ENCODE measurements at places on chromosomes 3 and 15.

GRCh38 chr3:42066516-42067181 is 24.5 kb upstream of the TRAK1 start:
- no peak for DNase-seq

DNA sequence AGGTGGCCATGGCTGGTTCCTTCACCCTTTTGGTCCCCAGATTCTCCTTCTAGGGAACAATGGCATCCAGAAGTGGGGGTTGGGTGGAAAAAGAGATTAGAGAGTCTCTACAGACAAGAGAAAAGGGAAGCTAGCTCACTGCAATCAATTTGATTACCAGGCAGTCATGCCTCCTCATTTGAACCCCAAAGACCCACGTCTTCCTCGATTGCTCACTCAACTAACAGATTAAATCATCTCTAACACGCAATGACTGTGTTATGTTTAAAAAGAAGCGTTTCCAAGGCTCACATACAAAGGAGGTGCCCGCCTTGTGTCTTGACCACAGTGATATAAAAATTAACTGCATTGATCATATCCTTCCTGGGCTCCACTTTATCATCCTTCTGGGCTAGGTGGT is 57.6 kb downstream of the BHLHE40 start:
- DNase-seq = no peak

DNA sequence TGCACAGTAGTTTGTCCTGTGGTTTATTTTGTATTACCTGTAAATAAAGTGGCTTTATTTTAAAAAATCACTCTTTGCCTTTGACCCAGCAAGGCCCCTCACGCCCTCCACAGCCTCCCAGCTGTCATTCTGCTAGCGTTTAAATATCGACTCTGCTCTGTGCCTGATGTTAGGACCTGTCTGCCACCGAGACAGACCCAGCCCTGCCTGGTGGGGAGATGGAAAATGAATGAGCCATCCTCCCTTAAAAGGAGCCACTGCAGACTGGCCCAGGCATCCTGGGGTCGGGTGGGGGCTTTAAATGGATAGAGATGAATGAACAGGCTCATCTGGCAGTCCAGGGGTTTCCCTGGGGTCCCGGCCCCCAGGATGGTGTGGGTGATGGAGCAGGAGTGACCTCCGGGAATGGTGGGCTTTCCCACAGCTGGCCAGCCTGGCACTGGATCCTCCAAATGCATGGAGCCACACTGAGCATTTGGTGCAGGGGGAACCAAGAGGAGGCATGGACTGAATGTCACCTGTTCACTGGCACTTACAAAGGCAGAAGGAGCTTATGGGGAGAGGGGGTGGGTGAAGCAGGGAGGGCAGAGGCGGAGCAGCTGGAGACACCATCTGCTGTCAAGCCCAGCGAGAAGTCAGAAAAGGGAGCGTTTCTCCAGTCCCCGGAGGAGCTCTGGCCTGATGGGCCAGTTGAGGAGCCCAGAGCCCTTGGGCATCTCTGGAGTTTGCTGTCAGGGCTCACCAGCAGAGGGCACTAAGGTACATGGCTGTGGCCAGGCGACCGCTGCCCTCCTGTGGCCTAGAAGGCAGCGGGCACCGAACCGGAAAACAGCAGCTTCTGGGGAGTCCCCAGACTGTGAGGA is 11.9 kb downstream of the GRM2 start:
- peak; percentile 71 for DNase-seq

- no peak for DNase-seq
These were observed 58.0 kb downstream of the CHD2 start for GRCh38 chr15:92958105-92958504.

GRCh38 chr15:42911058-42911592 is 9.5 kb downstream of the TTBK2 start:
- no peak for DNase-seq

- DNase-seq = no peak
These were observed 19.6 kb upstream of the SEC13 start for GRCh38 chr3:10340476-10340875.

DNA sequence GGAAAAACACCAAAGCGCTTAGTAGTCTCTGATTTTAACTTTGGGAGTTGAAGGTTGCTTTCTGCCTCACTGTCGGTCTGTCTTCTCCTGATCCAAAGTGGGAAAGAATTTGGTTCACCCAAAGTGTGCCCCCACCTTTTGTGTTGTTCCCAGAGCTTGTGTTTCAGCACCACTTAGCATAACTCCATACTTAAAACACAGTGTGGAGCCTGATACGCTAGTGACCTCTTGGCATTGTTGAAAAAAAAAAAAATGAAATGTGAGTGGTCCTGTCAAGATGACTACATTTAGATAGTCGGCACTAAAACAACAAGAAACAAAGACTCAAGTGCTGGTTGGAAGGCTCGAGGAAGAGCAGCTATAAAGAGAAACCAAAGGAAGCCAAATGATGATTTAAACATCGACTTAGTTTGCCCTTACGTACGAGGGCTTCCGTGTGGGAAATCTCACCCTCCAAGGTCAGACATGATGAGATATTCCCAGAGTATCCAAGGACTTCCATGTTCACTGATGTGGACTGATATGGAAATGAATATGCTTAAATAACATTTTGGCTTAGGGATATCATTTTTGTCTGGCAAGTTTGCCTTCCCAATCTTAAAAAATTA is 178.8 kb downstream of the MEIS2 start:
- no peak for DNase-seq

DNA sequence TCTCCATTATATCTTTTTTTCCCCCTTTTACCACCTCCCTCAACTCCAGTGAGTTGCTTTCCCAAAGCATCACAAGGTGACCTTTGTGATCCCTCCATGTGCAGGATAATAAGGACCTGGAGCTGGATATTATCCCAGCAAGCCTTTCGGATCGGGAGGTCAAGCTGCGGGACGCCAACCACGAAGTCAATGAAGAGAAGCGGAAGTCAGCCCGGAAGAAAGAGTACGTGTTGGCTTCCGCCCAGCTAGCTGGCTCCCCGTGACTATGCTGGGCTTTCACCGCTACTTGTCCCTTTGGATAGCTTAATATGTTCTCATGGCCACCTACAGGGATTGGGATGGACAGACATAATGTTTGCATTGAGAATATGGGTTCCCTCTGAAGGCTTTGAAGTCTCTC is 273.7 kb upstream of the UMPS start:
- DNase-seq = no peak

DNA sequence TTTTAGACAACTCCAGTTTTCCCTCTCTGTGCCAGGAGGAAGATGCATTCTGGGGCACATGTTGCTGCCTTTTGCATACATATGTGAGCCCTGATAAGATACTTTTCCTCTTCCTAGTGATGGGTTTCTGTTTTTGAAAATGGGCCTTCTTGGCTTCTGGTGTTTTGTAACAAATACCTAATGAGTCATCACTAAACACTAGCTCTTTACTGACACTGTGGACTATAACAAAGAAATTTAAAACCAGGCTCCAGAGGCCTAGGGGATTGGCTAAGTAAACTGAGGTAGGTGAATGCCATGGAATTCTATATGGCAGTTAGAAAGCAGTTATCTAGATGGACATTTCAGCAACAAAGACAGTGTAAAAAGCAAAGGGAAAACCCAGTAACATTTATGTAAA is 93.4 kb upstream of the NR2E3 start:
- DNase-seq = no peak

DNA sequence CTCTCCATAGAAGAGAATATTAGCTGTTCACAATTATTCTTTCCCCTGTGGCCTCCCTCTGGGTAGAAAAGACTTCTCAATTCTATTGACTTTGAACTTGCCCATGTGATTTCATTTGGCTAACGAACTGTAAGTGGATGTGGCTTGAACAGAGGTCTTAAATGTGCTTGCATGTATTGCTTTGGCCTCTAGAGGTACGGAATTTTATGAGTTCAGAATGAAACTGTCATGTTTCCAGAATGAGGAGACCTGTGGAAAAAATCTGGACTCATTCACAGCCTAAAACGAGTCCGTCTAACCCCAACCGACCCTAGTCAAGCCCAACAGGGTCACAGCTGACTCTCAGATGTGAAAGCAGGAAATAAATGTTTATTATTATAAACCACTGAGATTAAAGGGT is 596.7 kb upstream of the UBE2E2 start:
- DNase-seq = no peak

GRCh38 chr3:175186511-175186910 is 327.4 kb downstream of the NAALADL2 start:
- DNase-seq = no peak

Measured in BE2C (cell line).